ENCODE measurements at places on chromosomes 7 and 10.

DNA sequence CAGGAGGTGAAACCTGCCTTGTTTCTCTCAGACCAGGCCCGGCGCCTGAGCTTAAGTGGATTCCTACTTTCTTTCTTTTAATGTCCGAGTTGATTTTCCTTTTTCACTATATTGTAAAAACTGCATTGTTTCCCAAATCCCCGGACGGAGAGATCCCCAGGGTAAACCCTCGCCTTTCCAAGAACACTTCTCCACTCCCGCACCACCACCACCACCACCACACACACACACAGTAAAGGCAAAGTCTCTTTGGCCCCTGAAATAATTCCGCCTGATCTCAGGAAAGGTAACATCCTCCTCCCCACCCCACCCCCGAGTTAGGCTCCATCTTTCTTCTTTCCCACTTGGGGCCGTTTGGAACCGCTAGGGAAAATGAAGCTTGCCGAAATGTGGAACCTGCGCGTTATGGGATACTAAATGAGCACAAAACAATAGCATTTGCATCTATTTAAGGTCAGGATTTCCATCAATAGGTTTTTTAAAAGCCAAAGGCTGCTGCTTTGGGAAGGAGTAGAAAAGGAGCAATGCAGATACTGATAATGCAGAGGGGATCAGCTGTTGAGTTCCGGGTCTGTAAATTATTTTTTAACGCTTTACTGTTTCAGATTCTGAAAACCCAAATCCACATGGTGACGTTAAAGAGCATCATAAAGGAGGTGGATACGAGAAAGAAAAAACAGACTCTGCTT, 2.5 kb downstream of the HPSE2 start:
- no peak for DNase-seq

GRCh38 chr10:109450702-109451101, 472.6 kb downstream of the XPNPEP1 start:
- no peak for DNase-seq

DNA sequence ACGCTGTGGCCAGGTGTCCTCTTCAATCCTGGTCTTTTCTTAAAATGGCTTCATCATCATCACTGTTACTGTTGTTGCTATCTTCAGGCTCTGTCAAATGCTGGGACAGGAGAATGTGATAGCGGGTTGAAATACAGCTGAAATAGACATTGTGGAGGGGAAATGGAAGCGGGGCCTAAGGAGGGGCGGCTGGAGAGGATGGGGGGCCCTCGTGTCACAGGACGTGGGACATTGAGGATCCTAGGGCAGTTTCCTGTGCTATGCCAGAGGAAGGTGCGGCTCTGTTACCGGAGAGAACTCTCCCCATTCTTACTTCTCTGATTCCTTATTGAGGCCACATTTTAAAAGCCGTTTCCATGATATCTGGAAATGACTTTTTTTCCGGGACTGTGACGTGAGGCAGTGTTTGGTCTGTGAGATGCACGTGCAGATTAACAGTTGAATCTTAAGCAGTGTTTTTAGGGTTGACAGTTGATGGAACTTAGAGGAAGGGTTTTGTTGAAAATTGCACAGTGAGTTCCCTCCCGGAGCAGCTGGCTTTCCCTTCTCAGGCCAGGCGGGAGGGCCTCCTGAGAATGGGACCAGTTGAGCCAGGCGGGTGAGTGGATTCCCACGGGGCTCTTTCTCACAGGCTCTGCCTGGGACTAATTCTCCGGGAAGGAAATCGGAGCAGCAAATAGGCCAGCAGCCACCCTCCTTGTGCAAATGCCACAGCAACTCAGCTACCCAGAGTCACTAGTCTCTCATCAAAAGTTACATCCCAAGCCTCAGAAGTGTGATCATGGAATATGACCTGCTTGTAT, 125.2 kb downstream of the TACC2 start:
- peak; percentile 27 for DNase-seq

DNA sequence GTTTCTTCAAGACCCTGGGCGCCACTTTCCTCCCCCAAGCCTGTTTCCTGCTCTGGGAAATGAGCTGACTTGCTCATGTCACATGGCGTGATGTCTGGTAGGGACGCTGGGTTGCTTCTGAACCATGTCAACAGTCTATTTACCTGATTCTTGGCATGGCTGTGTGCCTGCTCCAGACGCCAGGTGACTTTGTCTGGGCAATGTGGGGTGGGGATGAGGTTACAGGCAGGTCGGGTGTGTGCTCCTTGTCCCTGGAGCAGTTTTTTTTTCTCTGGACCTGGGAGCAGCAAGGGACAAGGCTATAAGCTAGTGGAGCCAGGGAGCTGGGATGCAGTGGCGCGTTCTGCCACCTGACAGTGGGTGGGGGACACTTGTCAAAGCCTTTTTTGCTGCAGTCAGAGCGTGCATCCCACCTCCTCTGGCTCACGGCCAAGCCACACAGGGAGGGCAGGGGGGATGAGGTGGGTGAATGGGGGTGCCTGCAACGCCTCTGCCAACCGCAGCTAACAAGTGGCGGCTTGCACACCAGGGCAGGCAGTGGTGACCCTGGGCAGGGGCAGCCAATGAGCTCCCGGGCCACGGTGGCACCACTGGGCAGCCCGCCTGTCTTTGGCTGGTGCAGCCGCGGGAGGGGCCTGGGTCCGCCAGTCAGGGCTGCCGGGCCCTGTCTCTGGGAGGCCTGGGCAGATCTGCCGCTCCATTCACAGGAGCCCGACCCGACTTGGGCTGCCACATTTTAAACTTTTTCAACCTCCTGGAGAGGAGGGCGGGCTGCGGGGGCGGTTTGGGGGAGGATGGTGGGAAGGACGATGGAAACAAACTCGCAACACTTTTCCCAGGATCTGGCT, 22.9 kb downstream of the DNAJB12 start:
- DNase-seq = peak; percentile 98

DNA sequence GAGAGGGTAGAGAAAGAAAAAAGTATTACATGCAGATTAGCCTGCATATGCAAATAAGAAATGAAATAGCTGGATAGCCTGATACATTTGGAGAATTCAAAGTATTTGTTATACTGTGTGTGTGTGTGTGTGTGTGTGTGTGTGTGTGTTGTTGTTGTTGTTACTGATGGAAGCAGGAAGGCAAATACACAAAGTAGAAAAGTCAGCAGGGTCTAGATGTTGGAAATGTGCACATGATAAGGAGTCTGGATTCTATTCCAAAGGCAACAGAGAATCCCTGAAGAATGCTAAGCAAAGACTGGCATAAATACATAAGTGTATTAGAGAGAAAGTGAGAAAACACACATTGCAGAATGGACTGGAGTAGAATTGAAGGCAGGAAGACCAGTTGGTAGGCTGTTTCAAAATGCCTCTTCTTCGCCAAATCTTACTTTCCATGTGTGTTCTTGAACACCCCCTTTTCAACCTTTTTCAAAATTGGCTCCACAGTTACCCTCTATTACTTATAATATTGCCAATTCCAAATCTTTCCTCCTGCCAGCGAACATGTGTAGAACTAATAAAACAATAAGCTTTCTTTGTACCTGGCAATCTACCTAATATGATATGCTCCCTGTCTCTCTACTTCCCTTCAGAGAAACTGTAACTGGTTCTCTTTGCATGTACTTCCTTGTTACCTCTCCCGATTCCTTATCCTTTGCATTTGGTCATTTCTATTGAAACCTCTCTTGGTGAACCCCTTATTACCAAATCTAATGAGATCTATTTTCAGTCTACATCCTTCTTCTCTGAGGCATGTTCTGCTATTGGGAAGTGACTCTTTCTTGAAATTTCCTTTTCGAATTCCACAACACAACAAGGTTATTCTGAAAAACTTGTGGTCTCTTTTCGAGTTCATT, 6.2 kb downstream of the CPED1 start:
- no peak for DNase-seq

DNA sequence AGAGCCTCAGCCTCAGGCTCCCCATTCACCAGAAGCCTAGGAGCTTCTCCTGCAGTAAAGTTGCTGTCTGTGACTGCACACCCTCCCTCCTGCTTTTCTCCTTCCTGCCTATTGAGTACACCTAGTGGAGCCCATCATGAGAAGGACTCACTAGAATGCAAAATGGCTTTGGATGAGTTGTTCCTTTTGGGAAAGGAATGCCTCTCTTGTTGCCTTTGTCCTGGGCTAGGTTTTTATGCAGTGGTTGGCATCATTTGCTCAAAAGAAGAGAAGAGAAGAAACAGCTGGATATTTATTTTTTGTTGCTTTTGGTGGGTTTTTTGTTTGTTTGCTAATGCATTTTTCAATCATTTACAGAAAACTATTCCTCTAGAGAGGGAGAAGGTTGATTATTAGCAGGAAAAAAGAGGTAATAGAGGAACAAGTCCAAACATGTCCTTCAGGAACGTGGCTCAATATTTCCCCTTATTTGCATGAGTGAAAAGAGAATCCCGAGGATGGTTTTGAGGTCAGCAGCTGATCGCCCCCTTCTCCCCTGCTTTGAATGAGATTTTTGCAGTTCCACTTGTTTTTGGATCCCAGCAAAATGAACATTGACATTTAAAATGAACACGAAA, 369.9 kb upstream of the NRP1 start:
- DNase-seq = no peak

DNA sequence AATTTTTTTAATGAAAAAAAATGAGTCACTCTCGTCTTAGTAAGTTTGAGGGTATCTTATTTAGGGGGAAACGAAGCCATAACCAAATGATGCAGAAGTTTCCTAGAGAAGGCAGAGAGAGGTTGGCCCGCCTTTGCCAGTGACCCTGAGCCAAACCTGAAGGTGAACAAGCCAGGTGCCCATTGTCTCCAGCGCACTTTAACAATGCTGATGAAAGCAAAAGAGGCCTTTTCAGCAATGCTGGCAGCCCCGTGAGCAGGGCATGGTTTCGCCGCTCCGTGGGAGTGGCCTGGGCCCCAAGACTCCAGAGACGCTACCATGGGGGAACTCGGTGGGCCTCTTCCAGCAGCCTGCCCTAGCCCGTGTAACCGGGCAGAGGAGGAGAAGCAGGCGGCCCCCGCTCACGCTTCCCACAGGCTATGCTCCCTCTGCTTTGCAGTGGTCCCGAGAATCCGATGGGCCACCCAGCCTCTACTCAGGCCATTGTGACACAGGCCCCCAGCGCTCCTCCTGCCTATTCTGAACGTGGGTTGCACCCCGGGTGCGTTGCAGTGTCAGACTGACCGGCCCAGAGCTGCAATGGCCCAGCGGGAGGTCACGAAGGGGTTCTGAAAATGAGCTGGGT, 14.0 kb upstream of the UNCX start:
- DNase-seq = no peak

DNA sequence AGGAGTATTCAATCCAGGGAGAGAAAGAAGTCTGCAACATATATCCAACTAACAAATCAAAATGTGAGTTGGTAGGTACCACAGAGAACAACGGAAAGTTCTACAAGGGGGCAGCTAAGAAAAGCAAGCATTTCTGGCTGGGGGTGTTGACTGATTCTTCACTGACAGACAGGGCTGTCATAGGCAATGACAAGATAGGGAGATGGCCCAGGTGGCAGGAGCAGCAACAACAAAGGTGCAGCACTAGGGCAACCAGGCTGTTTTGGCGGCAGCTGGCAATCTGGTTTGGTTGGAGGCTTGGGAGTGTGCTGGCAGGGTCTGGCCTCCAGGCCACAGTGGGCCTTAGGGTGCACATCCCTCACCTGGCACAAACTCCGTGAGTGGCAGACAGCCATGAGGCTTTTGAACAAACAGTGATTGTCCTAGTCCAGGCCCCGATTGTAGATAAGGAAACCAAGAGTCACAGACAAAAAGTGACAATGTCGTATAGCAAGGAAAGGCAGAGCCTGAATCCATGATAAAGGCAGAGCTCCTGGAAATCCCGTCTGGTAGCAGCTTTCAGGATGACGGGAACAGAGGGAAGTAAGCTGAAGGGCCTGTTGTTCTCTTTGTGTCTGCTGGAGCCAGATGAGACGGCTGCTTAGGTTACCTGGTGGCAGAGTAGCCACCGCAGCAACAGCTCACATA, 28.4 kb downstream of the DPCD start:
- peak; percentile 69 for DNase-seq

DNA sequence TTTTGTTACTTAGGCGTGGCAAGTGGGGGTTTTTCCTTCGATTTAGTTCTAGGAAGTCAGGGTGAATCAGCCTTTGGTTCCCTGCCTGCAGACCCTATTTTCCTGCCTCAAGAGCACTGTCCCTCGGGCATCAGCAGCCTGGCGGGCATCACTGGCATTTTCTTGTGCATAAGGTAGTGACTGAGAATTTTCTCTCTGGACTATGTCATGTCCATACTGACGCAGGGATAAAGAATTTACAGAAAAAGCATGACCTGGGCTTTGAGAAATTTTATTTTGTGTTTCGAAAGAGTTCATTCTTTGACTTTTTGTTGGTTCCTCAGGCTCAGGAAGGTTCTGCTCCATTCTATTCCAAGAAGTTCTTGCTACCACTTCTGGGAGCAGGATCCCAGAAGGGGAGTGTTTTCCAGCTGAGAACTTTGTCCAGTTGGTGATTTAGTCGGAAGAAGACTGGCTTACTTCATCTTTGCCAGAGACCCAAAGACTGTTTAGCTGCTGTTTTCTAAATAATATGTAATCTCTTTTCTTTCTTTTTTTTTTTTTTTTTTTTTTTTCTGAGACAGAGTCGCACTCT, 213.9 kb upstream of the SH2B2 start:
- DNase-seq = no peak

DNA sequence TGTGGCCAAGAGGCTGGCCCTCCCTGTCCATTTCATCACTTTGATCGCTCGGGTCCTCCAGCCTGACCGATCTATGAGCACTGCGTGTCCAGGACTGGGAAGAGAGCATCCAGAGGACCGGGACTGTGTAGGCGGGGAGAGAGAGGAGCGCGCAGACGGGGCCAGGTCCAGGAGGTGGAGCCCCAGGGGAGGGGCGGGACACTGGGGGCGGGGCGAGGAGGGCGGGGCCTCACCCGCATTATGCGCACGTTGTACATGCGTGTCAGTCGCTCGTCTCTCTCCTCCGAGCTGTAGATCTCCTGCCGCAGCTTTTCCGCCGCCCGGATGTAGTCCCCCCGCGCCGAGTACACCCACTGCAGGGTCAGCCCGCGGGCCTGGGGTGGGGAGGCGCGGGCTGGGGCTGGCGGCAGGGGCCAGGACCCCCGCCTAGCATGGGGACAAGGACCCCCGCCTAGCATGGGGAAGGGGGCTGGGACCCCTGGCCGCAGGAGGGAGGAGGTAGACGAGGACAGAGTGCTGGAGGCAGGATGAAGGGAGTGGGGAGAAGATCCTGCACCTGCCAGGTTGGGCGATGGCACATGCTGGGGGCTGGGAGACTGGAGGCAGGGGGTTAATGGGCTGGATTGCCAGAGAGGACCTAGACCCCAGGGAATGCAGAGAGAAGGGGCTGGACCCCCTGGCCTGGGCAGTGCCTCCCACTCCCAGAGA, 14.3 kb downstream of the MOSPD3 start:
- peak; percentile 94 for DNase-seq

GRCh38 chr7:12493407-12493806, 77.1 kb upstream of the SCIN start:
- peak; percentile 28 for DNase-seq

- DNase-seq = no peak
These were observed 199.2 kb downstream of the DIP2C start for GRCh38 chr10:490256-490655.

GRCh38 chr7:127751490-127752448, 99.8 kb downstream of the SND1 start:
- peak; percentile 45 for DNase-seq

GRCh38 chr10:17109475-17110207, 20.0 kb downstream of the CUBN start:
- no peak for DNase-seq

- peak; percentile 12 for DNase-seq
These were observed 12.6 kb downstream of the CPA4 start for GRCh38 chr7:130305433-130306042.

- DNase-seq = no peak
These were observed 114.4 kb upstream of the ADARB2 start for GRCh38 chr10:1851762-1852161.

Measured in BE2C (cell line).